Right hindlimb (tissue), 1 donor: ENCODE measurements at places on chromosomes 7 and 10.

GRCh38 chr10:60901561-60902235, 42.3 kb downstream of the RHOBTB1 start:
- no peak for DNase-seq

DNA sequence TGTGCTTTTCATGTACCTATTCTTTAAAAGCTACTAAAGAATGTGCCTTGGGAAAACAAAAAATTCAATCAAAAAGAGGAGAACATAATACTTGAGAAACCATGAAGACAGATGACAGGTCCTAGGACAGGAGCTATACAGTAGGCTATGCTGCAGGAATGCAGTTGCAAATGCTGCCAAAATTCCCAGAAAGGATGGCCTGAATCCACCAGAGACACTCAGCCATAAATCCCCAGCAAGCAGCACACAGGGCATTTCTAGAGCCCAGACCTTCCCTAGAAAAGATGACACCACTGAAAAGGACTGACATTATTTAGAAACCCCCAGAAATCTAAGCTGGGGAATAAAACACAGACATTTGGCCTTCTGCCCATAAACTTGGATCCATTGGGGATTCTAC, 237.3 kb downstream of the C7orf25 start:
- DNase-seq, result no peak

GRCh38 chr7:1925973-1926907, 256.2 kb downstream of the ELFN1 start:
- no peak for DNase-seq

- no peak for DNase-seq
Observed at GRCh38 chr10:130745821-130746220, 565.7 kb downstream of the TCERG1L start.

- no peak for DNase-seq
Observed at GRCh38 chr7:46604241-46604661, 683.2 kb upstream of the IGFBP3 start.

DNA sequence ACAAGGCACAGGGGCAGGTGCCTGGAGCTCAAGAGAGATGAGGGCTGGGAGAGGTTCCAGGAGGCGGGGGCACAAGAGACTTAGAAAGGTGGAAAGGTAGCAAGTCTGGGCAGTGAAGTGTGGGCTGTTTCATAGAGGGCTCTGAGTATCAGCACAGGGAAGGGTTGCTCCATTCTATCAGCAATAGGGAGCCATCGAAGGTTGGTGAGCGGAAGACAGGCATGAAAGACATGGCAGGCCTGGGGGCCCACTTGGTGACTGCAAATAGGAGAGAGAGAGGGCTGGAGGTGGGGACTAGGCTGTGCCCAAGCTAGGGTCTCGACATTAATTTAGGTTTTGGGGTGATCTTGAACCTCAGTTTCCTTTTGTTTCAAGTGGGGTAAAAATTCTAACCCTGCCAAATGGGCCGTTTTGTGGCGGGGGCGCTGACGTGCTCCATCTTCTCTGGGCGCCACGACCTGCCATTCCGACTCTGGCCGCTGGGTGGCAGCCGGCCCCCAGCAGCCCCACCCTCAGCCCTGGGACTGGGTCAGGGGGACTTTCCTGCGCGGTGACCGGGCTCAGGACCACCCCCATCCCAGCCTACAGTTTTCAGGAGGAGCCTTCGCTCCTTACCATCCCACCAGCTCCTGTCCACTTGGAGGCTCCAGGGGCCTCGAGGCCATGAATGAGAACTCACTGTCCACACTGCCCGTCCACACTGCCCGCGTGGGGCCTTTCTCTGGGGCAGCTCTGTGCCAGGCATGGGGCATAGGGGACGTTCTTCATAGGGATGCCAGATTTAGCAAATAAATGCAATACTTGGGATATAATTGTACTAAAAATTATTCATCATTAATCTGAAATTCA, 37.2 kb upstream of the PCBD1 start:
- peak; percentile 51 for DNase-seq

DNA sequence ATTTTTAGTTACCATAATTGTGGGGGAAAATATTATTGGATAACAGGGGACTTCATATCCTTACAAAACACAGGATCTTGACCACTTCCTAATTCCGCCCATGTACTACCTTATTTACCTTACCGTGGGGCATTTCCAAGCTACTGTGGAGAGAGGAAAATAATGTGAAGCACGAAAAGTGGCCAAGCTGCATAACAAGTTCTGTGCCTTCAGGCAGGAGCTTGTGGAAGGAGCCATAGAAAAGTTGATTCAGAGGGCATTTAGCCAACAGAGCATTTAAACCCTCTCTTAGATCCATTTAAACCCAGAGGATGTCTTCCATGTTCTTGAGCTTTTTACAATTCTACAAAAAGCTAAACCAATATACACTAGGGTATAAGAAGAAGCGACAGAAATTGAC, 41.6 kb downstream of the DNAJB9 start:
- no peak for DNase-seq

- no peak for DNase-seq
Observed at GRCh38 chr10:45453639-45454255, 79.7 kb downstream of the ALOX5 start.

- no peak for DNase-seq
Observed at GRCh38 chr7:132430861-132431822, 145.1 kb downstream of the PLXNA4 start.

- DNase-seq, result no peak
Observed at GRCh38 chr10:1366322-1366691, 310.1 kb downstream of the WDR37 start.

DNA sequence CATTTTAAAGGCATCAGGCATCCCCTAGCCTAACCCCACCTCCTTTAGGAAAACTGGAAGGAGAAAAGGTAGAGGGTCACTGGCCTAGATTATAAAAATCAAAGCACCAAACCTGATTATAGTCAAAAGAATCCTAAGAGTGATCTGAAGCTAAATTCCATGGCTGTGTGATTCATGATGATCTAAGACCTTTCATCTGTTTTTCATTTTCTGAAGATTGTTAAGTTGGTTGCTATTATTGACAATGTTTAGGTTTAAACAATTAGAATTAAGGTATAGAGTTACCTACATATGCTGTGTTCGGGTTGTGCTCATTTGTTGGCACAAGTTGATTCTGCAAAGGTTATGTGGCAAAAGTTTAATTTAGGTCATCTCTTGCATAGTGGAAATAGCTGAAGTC, 148.7 kb downstream of the BICC1 start:
- no peak for DNase-seq

- no peak for DNase-seq
Observed at GRCh38 chr7:158300427-158300826, 287.2 kb downstream of the PTPRN2 start.
